Hypothalamus (tissue), 51 donors: ENCODE measurements at places on chromosomes 7 and 10.
A peak's percentile ranks its signal among the peaks of the same experiment; 100 is the strongest.

DNA sequence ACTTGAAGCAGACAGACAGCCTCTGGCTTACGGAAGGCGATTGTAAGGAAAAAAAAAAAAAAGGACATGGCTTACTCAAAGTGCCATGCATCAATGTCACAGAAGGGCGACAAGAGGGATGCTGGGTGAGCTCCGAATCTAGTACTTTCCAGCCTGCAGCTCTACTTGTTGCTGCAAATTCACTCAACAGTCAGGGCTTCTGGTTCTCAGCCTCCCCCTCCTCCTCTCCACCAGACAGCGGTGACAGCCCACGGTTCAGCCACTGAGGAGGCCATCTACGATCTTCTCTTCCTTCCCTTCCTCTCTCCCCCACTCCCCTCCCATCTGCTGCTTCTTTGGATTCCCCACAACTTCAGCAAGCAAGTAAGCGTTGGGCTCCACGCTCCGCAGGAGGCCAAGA lies 63.5 kb downstream of the PRKAG2 start:
- no peak for DNase-seq

- no peak for DNase-seq
Observed at GRCh38 chr10:16820421-16820820, 3.2 kb upstream of the RSU1 start.

GRCh38 chr10:85177767-85178166 lies 849.4 kb downstream of the CCSER2 start:
- DNase-seq, result no peak

- no peak for DNase-seq
Observed at GRCh38 chr10:120508966-120509365, 51.9 kb downstream of the PLPP4 start.

DNA sequence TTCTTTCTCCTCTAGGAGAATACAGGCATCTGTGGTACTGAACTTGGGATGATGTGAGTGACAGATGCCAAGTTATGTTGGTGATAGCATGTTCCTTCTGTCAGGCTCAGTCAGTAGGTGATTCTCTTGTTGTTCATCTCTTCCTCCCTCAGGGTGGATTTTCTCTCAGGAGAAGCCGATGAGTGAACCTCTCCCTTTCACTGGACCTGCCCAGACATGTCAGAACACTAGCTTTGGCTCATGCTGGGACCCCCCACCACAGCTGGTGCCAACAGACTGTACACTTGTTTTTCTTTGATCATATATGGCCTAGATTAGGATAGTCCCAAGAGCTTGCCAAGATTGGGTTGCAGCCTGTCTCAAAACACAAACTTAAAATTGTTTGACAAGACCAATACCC lies 129.4 kb downstream of the BMPER start:
- no peak for DNase-seq

GRCh38 chr7:129896568-129897382 lies 56.0 kb downstream of the UBE2H start:
- DNase-seq, result no peak

DNA sequence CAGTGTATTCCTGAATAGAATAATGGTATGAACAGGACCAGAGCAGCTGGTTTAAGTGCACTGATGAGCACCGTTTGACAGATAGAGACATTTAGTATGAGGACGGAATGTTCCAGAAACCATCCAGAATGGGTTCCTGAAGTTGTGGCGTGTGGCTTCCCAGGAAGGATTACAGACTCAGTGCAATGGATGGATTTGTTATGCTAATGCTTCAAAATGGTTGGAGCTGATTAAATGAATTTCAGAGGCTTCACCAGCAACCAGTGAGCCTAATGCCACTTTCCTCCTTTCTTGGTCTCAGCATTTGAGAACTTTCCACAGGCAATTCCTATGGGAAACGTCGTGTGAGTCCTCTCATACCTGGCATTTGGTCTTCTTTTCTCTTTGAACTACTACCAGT lies 9.9 kb downstream of the GATA3 start:
- DNase-seq, result no peak

DNA sequence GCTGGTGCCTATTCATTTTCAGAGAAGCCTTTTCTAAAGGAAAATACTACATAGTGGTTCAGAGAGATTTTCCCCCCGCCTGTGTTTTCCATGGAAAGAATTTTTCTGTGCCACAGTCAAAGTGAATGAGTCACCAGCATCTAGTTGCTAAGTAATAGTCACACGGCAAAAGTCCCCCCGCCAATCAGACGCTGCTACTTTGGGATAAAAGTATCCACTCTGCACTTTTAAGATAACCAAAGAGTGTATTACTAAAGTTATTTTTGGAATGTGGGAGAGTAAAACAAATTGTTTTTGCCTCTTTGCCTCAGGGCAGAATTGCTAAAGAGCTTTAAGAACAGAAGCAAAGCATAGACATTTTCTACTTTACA lies 23.5 kb downstream of the ABLIM1 start:
- no peak for DNase-seq

GRCh38 chr7:105219771-105220160 lies 169.0 kb downstream of the SRPK2 start:
- DNase-seq, result no peak

DNA sequence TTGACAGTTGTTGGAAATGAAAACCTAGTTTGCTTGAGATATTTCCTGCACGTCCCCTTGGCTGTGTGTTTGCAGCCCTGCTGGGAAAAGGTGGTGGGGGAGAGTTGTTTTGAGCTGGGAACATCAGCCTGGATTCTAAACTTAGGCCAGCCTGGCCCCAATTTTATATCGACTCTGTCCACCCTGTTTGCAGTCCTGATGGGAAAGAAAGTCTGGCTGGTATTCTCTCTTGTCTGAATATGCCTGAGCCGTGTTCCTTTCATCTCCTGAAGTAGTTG lies 178.7 kb downstream of the CCDC3 start:
- no peak for DNase-seq

DNA sequence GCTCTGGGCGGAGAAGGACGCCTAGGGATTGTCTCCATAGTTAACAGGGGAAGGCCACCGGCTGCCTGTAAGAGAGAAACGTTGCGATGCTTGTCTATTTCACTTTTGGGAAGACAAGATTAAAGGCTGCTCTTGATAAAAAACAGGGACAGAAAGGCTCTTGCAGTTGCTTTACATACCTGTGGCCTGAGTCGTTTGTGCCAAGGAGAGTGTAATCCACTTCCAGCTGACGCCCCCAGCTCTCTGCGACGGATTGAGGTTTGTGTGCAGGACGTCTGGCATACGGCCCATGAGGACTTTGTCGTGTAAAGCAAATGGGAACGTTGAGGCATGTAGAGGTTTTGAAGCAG lies 1.1 kb downstream of the MAP3K8 start:
- DNase-seq, result no peak

DNA sequence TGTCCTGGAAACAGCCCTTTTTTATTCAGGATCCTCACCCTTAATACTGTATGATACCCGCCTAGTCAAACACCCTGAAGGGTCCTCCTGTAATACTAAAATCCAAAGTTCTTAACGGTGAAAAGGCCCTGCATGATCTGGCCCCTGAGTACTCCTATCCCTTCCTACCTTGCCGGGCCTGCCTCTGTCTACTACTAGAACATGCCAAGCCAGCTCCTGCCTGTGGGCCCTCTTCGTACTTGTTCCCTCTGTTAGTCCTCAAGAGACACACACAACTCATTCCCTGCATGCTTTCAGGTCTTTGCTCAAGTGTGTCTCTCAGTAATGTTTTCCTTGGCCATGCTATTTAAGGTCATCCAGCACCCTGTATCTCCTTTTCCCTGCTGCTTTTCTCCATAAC lies 5.0 kb upstream of the WAPL start:
- no peak for DNase-seq

DNA sequence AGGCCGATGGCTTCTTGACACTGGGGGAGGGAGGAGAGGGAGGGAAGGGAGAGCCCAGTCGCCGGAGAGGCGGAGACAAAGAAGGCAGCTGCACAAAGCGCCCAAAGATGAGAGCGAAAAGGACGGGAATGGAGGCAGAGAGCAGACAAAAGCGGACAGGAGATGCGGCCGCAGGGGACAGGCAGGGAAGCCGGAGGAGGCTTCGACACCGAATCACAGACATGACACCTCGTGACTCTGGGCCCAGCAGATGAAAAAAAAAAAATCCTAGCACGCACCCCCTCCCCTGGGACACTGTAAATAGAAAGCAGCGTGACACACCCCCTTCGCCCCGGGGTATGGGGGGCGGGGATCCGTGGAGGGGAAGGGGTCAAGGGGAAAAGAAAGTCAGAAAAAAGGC lies 976 bp downstream of the NAT16 start:
- DNase-seq, result no peak

GRCh38 chr10:72753760-72754231 lies 61.9 kb downstream of the MCU start:
- no peak for DNase-seq

DNA sequence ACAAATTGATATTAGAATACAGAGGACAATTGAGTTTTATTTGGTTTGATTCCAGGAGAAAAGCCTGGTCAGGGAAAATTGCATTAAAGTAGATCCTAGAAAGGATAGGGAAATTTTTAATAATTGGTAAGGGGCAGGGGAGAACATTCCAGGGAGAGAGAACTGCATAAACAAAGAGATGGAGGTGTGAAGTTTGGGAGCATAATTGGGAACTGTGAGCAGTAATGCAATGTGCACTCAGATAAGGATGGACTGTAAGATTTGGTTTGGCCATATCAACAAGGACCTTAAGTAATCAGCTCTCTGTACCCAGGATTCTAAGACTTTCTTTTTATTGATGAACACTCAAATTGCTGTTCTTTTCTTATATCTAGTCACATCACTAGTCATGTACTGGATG lies 41.4 kb downstream of the ZMYND11 start:
- DNase-seq, result no peak

GRCh38 chr10:100998991-100999741 lies 442 bp upstream of the LZTS2 start:
- DNase-seq, result peak; percentile 84

DNA sequence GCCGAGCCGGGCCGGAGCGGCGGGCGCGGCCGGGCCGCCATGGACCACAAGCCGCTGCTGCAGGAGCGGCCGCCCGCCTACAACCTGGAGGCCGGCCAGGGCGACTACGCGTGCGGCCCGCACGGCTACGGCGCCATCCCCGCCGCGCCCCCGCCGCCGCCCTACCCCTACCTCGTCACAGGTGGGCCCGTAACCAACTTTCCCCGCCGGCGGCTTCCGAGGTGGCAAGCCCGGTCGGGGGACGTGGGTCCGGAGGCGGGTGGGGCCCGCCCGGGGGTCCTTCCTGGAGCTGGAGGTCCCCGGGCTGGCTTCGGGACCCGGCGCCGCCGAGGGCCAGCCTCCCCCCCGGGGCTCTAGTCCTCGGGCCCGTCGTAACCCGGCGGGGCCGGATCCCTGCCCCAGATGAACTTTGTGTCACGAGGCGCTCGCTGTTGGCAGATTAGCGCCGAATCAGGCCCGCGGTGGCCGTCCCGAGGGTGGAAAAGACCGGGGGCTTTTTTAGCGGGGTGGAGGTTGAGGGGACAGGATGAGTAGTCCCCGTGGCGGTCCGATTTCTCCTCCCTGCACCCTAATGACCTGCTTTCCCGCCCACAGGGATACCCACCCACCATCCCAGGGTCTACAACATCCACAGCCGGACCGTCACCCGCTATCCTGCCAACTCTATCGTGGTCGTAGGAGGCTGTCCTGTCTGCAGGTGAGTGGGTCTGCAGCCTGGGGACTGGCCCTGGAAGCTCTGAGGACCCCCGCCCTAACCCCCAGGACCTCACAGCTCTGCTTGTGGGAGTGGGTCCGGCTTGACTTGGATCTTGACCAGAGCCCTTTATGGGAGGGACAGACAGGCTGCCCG lies 496 bp downstream of the BRI3 start:
- DNase-seq, result no peak

DNA sequence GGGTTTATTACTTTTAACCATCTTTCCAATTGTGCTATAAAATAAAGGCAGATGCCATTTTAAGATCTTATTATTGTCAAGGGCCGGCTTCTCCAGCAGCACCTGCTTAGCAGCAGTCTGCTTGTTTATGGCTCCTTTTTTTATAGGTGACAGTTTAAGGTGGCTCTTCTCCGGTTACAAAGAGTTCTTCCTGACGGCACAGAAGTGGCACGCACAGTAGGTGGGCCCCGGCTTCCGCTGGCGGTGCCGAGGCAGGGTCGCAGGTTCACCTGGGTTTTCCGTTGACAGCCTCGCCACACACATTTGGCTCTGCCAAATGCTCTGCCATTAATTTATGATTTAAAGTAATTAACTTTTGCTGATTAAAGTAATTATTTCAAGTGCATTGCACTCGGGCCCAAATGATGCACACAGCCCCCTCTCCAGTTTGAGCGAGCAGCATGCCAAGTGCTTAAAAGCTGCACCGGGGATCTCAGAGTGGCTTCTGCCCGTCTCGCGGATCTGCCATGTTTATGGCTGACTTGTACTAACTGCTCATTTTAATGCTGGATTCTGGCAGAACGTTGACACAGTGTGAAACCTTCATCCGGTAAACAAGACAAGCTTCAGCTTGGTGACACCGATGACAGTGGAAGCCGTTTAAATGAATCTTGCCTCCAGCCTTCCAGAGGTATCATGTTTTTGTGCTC lies 355.1 kb upstream of the MKI67 start:
- no peak for DNase-seq

DNA sequence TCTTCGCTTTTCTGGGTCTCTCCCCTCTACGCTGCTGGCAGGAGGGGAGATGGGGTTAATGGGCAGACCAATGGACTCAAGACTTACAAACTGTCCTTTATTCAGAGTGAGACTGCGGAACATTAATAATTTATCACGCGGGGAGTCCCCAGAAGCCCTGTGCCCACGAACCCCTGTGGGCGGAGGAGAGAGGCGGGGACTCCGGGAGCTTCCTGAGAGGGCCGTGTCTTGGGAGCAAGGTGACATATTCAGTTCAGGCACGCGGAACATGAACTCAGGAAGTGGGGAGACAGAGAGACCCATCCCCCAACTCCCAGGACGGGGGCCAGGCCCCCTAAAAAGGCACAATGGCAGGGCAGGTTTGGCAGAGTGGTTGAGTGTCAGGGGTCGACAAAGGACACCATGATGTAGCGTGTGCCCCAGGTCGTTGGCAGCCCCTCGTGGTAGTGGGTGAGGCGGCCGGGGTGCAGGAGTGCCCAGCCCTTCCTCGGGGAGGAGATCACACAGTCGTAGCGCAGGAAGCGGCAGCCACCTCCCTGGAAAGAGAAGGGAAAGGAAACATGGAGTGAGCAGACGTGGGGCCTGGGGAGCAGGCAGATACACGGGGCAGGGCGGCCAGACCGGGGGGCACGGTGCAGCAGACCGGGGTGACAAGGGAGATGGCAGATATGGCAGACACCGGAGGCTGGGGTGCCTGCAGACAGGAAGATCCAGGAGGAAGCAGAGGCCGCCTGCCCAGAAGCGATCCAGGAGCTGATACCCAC lies 5.2 kb upstream of the MOGAT3 start:
- no peak for DNase-seq

- DNase-seq, result no peak
Observed at GRCh38 chr10:120727001-120727400, 124.2 kb upstream of the WDR11 start.

DNA sequence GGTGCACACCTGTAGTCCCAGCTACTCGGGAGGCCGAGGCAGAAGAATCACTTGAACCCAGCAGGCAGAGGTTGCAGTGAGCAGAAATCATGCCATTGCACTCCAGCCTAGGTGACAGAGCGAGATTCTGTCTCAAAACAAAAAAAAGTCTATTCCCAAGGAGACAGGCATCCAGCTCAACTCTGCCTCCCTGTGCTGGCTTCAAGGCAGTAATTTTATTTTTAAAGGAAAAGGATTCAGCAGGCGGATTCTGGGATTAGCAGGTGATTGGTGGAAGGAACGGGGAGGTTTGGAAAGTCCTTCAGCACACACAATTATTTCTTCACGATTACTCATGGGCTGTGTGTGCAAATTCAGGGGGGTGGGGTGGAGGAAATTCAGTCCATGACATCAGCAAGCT lies 242.9 kb downstream of the PAXIP1 start:
- no peak for DNase-seq

- DNase-seq, result no peak
Observed at GRCh38 chr7:91692800-91693199, 187.7 kb downstream of the MTERF1 start.
